ENCODE measurements at places on chromosomes 1 and 21. TPM values are rescaled to one million over a fixed set of nuclear protein-coding genes. Genes with fewer than 3 reads are reported as not detected.

CIART gene
- 1.8 TPM for total RNA-seq

IFNLR1 gene
- 8.6 TPM for total RNA-seq

MEX3A gene
- 34.5 TPM for total RNA-seq

SPOCD1 gene
- 29.4 TPM for total RNA-seq

NR1I3 gene
- total RNA-seq = not detected

MATN1 gene
- not detected for total RNA-seq

MYOG gene
- total RNA-seq = not detected

CASQ1 gene
- total RNA-seq = not detected

NEK7 gene
- total RNA-seq = 30.0 TPM

RSPH1 gene
- 0.29 TPM for total RNA-seq

LYPD8 gene
- total RNA-seq = not detected
